ENCODE measurements at places on chromosomes 12 and 14. TPM values are rescaled to one million over a fixed set of nuclear protein-coding genes. Genes with fewer than 3 reads are reported as not detected.

The SLC6A13 gene
- total RNA-seq: 0.69 TPM

The KRT86 gene
- 0.14 TPM for total RNA-seq

The IL26 gene
- total RNA-seq: not detected

The RBM19 gene
- 41.7 TPM for total RNA-seq

The B4GALNT1 gene
- total RNA-seq: 0.80 TPM

The ZNF891 gene
- 4.0 TPM for total RNA-seq

The BEGAIN gene
- 1.5 TPM for total RNA-seq

The MEG3 gene
- not detected for total RNA-seq

The EGLN3 gene
- total RNA-seq: 12.8 TPM

The PCED1B gene
- total RNA-seq: 102 TPM

The RAD51AP1 gene
- total RNA-seq: 44.6 TPM

The IAPP gene
- not detected for total RNA-seq

The MRPL52 gene
- total RNA-seq: 76.6 TPM

The ATP6V1D gene
- total RNA-seq: 38.7 TPM

The TSPAN19 gene
- total RNA-seq: not detected

The DENND5B gene
- 0.34 TPM for total RNA-seq

The WIF1 gene
- total RNA-seq: not detected

The BCAT1 gene
- total RNA-seq: 15.8 TPM

The NEUROD4 gene
- total RNA-seq: not detected

The FOXM1 gene
- total RNA-seq: 86.9 TPM

The ABCC9 gene
- not detected for total RNA-seq

The C12orf50 gene
- not detected for total RNA-seq

The ARL1 gene
- 42.1 TPM for total RNA-seq

The RBP5 gene
- 0.58 TPM for total RNA-seq

The ESYT1 gene
- total RNA-seq: 251 TPM

Data from activated naive CD8-positive, alpha-beta T cell treated with anti-CD3 and anti-CD28 coated beads, Interleukin-2, amount 10 ng/mL, durations not matched to agents 7 days and 5 days (primary cell).